ENCODE measurements at places on chromosomes 12 and 14.

DNA sequence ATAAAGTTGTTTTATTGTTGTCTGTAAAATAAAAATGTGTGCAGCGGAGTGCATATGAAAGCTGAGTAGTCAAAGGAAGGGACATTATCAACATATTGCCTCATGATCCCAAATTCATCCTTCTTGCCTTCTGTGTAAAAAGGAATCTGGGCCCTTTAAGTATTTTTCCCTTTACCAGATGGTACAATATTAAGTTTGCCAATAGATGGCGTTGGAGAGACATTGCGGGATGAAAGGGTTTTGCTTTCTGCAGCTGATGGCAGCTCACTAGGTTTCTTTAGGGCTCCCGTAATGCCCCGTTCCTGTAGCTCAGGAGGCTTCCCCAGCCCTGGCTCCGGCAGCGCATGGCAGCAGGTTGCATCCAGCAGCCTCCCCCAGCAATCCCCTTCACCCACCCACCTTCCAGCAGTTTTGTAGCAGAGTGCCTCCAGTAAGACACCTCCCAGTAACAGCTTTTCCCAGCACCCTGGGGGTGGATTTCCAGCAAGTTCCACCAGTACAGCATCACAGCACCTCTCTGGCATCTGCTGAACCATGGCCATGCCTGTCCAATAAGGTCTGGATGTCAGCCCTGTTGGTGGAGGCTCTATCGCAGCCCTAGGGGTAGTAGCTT, 354.4 kb downstream of the MED13L start:
- DNase-seq: no peak

GRCh38 chr14:22526218-22526617, 62.8 kb downstream of the DAD1 start:
- no peak for DNase-seq

DNA sequence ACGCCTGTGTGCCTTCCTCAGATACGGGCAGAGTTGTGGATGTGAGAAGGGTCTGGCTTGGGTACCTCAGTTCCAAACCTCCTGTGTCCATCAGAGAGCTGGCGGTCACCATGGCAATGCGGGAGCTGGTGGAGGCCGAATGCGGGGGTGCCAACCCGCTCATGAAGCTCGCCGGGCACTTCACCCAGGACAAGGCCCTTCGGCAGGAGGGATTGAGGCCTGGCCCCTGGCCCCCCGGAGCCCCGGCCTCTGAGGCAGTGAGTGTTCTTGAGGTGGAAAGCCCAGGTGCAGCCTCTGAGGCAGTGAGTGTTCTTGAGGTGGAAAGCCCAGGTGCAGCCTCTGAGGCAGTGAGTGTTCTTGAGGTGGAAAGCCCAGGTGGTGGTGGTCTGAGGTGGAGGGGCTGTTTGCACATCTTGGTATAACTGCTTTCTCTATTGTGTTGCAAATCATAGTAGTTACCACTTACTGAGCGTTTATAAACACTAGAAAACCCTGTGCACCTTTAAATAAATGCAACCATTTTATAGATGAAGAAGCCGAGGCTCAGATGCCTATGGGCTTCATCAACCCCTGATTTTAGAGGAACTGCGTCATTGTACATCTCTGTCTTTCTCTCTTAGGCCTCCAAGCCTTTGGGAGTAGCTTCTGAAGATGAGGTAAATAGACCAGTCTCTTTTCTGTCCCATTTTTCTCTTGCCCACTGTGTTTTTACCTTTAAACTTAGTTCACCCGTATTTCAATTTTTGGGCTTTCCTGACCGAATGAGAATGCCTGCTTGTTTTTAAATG, 976 bp downstream of the PEX5 start:
- DNase-seq: peak; percentile 26

DNA sequence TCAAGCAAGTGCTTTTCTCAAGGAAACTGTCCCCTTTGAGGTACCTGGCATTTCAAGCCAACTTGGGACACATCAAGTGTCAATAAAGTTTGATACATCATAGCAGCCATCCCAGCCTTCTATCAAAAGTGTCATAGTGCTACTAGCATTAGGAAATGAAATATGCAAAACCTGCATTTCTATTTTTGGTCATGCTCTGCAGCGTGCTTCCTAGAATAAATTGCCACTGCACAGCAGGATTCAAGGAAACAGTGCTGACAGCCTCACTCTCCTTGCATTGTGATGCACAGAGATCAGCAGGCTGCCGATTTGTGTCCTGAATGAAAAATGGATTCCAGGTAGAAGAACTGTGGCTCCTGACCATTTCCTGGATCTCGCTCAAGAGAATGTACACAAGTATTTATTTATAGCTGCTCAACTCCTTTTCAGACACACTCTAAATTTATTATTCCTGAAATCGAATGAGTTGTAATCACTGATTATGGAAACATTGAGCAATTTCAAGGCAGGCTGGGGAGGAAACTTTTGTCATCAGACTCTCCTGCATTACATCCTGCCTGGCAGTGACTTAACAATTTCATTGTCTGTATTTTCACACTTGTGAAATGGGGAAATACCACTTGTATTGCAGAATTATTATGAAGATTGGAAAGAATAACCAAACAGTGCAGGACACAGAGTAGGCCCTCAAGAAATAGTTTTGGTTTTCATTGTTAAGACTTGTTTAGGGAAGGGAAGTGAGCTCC, 120.9 kb downstream of the SLC38A6 start:
- DNase-seq: no peak

DNA sequence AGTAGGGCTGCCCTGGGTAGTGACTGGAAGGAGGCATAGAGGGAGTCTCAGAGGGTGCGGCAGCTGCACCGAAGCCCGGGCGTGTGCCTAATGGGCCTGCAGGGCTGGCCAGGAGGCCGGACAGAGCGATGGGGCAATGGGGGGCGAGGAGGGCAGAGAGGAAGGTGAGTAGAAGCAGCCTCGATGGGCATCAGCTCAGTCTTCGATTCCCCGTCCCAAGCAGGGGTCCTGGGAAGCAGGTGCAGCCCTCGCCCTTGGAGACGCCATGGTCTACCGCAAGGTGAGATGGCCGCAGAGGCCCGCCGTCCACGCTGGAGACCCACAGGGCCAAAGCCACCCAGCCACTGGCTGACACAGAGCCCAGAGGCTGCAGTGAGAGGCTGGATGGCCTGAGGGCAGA, 70.8 kb downstream of the GALNT9 start:
- no peak for DNase-seq

- no peak for DNase-seq
These were observed 43.5 kb downstream of the DNAI7 start for GRCh38 chr12:25151476-25151875.
